NCI-H345 (cell line): ENCODE measurements at places on chromosomes 2 and 18.
A peak's percentile ranks its signal among the peaks of the same experiment; 100 is the strongest.

GRCh38 chr2:117854610-117855009 is 40.1 kb downstream of the DDX18 start:
- DNase-seq, result no peak

- peak; percentile 24 for DNase-seq
Observed at GRCh38 chr18:63259567-63260379, 59.8 kb downstream of the BCL2 start.

GRCh38 chr2:2273421-2273820 is 57.7 kb downstream of the MYT1L start:
- DNase-seq, result no peak

DNA sequence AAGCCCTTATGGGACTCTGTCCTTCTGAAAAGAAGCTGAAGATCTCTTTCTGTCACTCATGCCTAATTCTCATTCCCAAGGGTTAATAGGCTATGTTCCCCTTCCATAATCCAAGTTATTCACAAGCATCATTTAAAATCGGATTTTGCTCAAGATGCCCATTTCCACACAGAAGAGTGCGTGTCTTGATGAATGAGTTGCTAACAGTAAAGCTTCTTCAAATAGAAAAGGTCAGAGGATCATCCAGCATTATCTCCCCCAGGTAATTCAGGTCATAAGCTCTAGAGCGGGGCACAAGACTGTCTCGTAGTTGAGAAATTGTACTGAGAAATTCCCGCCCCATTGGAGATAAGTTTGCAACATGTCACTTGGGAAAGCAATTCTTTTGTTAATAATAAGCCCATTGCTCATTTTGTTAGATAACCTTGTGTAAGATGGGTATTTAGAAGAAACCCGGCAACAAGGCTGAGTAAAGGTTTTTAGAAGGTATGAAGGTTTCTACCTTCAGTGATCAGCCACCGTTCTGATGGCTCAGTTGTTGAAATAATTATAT is 290.7 kb upstream of the EPAS1 start:
- DNase-seq, result no peak
